NCI-H187 (cell line): ENCODE measurements at places on chromosomes 1 and 21.

DNA sequence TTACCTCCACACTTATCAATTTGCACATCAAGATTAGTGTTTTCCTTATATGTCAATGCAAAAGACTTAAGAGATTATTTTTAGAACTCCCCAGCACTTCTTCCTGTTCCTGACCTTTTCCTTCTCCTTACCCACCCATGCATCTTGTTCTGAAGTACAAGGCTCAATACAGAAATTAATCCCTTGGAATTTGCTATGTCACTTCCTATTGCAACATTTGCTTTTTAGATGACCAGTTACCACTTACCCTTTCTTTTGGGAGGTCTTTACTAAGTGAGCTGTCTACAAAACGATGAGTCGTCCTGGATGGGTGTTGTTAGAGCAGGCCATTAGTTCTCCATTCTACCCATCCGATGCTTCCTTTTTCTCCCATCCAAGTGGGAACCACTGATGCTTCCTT lies 221.2 kb downstream of the FMN2 start:
- no peak for DNase-seq

DNA sequence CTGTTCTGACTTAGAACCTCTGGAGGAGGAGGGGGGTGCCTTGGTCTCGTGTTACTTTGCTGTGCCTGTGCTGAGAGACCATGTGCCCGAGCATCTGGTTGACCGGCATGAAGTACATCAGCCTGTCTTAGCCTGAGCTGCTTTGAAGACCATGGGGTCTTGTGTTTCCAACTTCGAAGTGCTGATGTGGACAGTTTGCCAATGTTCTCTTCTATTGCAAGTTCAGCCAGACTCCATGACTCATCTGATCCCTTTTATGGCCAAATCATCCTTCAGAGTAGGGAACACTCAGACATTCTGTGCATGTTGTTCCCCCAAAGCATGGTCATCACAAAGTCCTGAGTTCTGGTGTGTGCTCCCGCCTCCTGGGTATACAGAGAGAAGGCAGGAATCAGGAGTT lies 6.0 kb upstream of the PLA2G2C start:
- no peak for DNase-seq

DNA sequence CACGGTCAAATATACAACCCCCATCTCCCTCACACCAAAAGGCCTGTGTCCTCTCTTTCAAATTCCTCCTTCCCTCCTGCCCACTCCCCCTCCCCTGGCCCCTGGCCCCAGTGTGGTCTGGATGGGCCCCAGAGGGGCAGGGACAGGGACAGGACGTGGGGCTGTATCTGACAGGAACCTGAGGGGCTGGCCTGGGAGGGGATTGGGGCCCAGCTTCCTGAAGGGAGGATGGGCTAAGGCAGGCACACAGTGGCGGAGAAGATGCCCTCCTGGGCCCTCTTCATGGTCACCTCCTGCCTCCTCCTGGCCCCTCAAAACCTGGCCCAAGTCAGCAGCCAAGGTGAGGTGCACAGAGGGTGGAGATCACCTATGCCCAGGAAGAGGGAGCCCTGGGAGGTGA lies at the start of gene MPL:
Gene MPL, plus strand, starts transcription at position 231 of the 400 bp plus-strand sequence. Its CDS starts 31 bp downstream, at position 262.
- DNase-seq, result no peak

DNA sequence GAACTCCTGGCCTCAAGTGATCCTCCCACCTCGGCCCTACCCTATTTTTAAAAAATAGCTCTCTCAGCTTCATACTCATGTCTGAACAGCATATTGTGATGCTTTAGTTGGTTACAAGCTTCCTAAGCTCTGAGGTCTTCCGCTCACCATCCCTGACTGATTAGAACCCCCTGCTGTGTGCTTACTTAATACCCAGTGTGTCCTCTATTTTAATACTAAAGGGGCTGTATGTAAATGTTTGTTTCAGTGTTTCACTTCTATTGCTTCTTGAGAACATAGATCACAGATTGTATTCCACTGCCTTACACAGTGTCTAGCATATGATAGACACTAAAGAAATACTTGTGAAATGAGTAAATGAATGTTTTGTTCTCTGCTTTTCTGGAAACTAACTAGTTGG lies 29.8 kb downstream of the ZYG11B start:
- DNase-seq, result no peak

- DNase-seq, result no peak
Measured at GRCh38 chr1:186202776-186203175, 172.3 kb downstream of the TPR start.
